Stimulated activated CD4-positive, alpha-beta T cell treated with anti-CD3 and anti-CD28 coated beads, Interleukin-15, amount 100 ng/mL, for 1 hour (primary cell): ENCODE measurements at places on chromosomes 11 and 22.

- DNase-seq = no peak
Measured at GRCh38 chr22:22605074-22605404, 39.4 kb upstream of the GGTLC2 start.

DNA sequence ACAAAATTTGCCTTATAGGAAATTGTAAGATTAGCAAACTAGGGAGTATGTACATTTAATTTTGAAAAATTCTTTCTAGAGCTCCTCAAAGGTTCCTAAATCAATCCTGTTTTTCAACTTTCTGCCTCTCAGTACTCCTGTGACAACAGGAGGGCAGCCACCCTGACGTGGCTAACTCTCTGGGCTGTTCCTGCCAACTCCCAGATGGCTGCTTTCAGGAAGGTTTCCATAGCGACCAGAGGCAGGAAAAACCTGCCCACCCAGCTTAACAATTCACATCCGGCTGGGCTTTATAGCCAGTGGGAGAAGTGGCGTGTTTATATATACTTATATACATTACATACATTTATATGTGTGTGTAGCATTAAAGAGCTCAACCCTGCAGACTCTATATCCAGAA, 26.5 kb downstream of the SGSM3 start:
- no peak for DNase-seq

DNA sequence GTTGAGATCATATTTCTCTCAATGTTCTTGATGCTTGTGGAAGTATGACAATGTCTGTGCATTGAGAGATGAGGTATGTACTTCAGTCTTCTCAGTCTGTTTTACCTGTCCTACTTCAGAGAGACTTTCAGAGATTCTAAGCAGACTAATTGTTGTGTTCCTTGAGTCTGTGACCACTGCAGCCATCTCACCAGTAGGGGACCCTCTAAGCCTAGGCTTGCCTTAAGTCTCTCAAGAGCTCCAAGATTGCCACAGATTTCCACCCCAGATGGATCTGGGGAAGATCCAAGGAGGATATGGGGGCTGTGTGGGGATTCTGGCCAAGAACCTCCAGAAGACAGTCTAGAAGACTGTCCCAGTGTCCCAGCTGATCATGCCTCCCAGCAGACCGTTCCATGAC, 179.9 kb upstream of the PLET1 start:
- DNase-seq = no peak

GRCh38 chr11:68677432-68677831, 6.9 kb upstream of the GAL start:
- DNase-seq = no peak

DNA sequence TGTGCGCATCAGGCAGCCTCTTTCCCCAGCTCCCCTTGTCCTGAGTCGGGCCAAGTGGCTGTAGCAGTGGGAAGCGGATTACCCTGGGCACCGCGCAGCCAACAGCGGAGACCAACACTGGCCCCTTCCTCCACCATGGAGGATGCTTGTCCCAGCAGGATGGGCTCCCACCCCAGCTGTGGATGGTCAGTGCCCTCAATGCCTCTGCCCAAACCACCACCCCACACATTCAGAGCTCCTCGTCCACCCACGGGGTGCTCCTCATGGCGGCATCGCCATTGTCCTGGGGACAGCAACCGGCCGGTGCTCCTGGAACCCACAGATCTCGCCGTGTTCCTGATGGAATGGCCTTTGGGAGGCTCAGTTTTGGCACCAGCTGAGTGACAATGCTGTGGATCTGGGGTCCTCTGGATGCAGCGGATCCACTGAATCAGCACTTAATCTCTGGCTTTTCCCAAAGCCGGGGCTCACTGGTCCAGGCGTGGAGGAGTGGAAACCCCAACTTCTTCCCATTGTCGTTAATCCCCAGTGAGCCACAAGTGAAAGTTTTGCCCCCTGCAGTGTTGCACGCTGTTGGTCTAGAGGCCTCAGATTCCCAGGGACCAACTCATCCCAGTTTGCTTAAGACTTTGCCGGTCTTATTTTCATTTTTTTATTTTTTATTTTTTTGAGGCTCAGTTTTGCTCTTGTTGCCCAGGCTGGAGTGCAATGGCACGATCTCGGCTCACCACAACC, 4.1 kb upstream of the B4GALNT4 start:
- DNase-seq = no peak

- no peak for DNase-seq
Measured at GRCh38 chr11:16356057-16356760, at the start of gene SOX6. SOX6 (minus strand) TSS chr11:16356546; CDS start chr11:16341248, 15,298 bp downstream.

DNA sequence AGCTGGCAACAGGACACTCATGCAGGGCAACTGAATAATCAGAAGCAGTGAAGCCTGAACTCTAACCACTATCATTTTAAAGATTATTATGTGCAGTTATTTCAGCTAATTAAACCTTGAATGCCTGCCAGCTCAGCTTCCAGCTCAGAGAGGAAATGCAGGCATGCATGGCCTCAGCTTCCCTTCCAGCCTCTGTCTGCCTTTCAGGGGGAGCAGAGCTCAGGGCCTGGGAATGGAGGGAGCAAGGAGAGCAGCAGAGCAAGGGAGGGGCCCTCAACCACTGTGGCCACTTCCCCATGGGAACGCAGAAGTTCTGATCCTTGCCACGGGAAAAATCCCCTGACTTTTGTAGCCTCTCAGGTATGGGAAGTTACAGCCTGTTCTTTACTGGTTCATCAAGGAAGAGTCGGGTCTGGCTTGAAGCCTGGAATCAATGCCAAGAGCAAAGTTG, 32.5 kb upstream of the APLNR start:
- no peak for DNase-seq

DNA sequence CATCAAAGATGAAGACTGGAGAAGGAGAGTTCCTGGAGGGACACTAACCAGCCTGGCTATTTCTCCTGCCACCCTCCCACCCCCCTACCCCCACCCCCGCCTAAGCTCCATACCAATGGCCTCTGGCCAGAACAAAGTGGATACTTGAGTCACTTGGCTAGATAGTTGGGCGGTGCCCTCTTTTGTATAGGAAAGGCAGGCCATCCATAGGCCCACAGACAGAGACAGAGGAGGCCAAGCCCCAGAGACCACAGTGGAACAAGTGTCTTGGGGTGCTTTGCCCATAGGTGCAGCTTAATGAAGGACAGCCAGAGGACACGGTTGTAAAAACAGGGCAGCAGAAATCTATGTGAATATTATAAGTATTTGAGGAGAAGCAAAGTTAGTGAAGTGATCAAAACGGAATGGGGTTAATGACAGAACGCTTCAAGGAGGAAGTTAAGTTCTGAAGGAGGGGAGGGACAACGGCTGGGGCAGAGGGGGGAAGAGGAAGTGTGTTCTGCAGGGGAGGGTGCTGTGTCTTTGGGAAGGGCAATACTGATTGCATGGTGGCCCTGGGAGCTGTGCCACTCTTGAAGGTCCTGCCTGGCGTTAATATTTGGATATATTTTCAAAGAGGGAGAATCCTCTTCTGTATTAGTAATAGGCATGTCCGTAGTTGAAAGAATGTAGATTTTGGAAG, 32.7 kb downstream of the FLI1 start:
- no peak for DNase-seq

DNA sequence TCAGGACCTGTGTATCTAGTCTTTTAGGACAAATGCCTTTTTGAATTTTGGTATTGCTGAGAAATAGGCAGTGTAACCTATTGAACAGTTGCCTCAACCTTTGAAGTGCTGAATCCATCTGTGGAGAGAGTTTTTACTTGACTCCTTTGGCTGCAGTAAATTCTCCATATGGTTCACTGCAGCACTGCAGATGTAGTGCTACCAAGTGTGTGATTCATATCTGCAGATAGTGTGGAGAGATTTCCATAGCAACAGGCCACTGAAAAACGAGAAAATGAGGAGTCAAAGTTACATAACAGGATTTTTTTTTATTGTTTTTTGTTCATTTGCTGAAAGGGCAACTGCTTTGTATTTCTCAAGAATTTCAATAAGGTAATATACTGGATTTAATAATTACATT, 356.1 kb downstream of the RAB38 start:
- DNase-seq = no peak

GRCh38 chr22:45162531-45162930, 1.2 kb upstream of the NUP50 start:
- DNase-seq = no peak

GRCh38 chr11:79046366-79046765, 394.5 kb downstream of the TENM4 start:
- no peak for DNase-seq

- DNase-seq = no peak
Measured at GRCh38 chr11:111967649-111968048, 30.5 kb downstream of the DIXDC1 start.

DNA sequence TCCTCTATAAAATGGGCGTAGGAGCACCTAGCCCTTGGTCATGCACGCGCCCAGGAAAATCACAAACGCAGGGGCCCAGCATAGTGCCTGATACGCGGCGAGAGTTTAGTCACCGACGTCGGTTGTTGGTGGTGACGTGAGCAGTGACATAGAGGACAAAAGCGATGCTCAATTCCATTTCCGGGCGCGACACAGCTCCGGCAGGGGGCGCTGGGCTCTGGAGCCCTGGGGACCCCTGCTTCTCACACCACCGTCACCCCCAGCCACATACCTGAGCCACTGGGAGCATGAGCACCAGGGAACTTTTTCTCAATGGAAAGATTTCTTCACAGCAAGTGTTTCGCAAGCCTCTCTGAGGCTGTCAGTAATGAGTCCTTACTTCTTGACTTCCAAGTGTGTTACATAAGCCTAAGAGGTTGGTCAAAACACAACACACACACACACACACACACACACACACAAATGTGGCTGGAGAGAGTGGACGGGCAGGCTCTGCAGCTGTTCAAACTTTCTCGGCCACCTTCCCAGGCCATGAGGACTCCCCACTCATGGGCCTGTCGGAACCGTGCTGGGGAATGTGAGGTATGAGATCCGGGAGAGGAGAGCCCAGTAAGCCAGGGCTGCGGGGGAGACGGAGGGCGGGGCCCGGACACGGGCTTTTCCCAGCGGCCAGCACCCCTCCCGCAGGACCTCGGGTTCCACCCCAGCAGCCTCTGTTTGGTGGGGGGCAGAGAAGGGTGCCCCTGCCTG, 36.9 kb upstream of the LINC01488 start:
- DNase-seq = no peak

- no peak for DNase-seq
Measured at GRCh38 chr22:40982482-40983385, 31.6 kb downstream of the RBX1 start.

- no peak for DNase-seq
Measured at GRCh38 chr11:9203691-9204311, 61.3 kb downstream of the DENND5A start.

GRCh38 chr22:44424359-44424682, 73.7 kb downstream of the RTL6 start:
- DNase-seq = no peak

- no peak for DNase-seq
Measured at GRCh38 chr22:40469181-40469580, 98.8 kb downstream of the SGSM3 start.

DNA sequence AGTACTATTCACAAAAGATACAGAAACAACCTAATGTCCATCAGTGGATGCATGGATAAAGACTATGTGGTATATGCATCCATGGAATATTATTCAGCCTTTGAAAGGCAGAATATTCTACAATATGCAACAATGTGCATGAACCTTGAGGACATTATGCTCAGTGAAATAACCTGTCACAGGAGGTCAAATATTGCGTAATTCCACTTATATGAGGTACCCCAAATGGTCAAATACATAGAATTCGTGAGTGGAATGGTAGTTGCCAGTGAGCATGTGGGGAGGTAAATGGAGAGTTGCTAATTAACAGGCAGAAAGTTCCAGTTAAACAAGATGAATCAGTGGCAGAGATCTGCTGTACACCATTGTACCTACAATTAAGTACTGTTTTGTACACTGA, 3.6 kb upstream of the SLC5A4 start:
- DNase-seq = no peak

GRCh38 chr22:43412808-43413795, 1.3 kb downstream of the MPPED1 start:
- DNase-seq = no peak

DNA sequence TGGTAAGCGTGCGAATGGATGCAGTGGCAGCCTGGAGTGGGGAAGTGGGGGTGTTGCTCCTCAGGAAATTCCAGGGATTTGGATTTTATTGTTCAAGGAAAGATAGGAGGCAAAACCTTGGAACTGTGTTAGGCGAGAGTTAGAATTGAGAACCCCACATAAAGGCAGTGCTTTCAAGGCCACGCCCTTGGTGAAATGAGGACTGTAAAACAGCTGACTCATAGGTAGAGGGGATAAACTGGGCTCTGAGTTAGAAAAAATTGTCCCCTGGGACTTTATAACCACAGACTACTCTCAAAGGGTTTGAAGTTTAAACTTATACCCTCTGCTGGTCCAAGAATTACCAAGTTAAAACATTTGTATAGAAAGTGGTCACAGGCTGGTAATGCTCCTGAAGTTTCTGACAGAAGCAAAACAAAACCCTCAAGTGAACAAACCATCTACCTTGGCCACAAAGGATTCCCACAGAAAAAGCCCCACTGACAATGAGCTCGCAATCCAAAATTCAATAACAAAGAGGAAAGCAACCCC, 250.3 kb upstream of the TBCEL start:
- DNase-seq = no peak

- no peak for DNase-seq
Measured at GRCh38 chr11:74465291-74465708, 2.0 kb downstream of the KCNE3 start.

- DNase-seq = no peak
Measured at GRCh38 chr11:37861671-37862070, 1263.6 kb upstream of the RAG2 start.

DNA sequence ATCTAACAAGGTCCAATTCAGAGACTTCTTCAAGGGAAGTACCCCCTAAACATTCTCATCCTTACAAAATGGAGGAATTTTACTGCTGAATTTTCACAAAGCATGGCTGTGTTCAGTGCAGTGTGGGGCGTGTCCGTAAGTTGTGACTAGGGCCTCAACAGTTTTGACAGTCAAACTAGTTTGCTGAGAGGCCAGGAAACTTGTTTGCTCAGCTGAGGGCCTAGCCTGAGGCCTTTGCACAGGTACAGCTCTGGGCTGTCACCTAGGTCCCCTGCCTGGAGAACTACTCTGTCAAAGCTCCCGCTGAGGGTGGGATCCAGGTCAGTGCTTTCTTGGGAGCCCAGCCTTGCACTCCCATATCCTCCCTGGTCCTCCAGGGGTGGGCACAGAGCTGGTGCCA, 27.9 kb downstream of the TCP11L1 start:
- DNase-seq = no peak

- DNase-seq = no peak
Measured at GRCh38 chr22:41805639-41806038, 5.2 kb downstream of the CCDC134 start.

DNA sequence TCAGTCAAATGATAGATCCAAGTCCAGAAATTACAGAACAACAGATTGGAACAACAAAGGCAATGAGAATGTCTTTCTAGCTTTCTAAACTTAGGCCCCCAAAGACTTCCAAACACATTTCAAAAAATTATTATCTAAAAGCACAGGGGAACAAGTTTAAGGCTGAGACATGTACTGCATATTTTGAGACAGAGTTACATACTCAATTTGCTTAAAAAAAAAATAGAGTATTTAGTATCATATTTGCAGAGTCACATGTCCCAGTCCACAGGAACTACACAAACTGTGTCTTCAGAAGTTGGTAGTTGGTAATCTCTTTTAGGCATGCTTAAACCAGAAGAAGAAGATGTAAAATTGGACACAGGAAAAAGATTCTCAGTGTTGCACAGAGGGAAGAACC, 127.2 kb downstream of the MAML2 start:
- DNase-seq = no peak

GRCh38 chr11:27209562-27210005, 153.4 kb downstream of the CCDC34 start:
- DNase-seq = no peak

GRCh38 chr11:93329936-93330445, 551 bp upstream of the DEUP1 start:
- DNase-seq = no peak
